Stimulated activated CD4-positive, alpha-beta T cell treated with anti-CD3 and anti-CD28 coated beads, Interleukin-1b, Interleukin-23, amount 100 ng/mL, for 1 hour (primary cell): ENCODE measurements at places on chromosomes 2 and 18.

- DNase-seq: no peak
Observed at GRCh38 chr2:28350196-28350595, 42.5 kb upstream of the FOSL2 start.

DNA sequence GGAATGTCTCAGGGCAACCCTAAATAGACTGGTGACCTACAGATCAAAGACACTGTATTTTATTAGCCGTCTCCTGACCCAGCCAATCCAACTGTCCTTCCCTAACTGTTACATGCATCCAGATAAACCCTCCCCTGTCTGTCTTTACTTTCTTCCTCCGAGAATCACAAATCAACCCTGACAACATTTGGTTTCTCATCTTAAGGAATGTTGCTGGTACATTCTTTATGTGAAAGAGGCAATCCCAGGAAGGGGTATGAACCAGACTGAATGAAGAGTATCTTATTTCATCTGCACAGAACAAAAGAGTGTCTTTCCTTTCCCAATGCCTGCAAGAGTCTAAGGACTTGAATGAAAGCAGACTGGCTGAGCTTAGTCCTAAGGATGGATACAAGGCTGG, 113.9 kb upstream of the LTBP1 start:
- DNase-seq: no peak

DNA sequence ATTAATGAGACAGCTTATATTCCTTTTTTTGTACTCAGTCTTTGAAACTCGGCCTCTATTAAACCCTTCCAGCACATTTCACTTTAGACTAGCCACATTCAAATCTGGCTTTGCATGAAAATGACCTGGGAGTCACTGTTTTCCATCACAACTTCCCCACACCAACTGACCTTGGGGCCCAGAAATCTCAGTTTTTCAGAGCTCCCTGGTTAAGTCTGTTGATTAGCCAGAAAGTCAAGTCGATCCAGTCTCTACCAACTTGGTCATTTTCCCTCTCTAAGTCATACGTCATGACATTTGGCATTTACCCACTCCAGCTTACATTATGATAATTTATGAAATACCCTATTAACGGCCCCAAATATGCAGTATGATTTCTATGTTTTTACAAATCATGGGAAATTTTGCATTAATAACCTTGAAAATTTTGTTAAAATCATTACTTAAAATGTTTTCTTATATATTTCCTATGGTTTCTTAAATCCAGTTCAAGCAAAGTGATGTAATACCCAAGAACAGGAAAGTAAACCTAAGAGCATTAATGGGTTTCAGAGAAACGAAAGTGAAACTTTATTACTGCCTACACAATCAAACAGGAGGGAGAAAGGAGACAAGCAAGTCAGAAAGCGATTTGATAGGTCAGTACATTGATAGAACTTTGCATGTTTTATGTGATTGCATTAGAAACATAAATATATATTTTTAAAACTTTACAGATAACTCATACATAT, 77.1 kb downstream of the SPATS2L start:
- no peak for DNase-seq

DNA sequence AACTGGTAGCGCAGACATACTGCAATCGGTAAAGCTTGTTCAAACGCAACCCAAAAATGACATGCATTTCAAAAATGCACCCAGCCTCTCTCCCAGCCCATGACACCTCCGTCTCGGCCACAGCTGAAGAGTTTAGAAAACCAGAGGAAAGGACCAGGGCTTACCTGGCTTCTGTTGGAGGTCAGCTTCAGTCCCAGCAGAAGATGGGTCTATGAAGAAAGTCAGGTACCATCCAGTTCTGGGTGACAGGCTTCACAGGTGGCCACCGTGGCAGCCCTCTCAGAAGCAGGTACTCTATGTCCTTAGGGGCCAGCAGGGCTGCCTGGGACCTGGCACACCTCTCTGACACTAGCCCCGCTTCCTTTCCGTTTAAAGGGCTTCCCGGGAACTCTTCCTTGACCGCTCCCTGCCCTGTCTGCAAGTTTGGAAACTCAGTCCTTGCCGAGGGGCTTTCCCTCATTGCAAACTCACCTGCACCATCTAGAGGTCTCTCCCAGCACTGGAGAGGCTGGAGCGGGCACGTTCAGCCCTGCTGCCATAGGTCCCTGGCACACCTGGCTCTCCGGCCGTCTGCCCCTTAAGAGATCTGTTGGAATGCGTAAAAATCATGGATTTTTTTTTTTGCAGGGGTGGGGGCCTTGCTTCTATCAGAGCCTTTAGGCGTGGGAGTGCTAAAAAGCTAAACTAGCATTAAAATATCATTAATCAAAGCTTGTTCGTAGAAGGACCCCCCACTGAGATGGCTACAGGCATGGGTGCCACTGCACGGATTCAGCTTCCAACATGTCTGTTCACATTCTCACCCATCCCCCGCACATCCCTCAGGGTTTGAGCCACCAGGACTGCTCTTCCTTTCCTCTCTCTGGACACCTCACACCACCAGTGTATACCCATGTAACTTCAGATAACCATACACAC, at the start of gene EDAR:
Gene EDAR, minus strand, starts transcription at position 425 of the 918 bp plus-strand sequence. CDS start 58,206 bp downstream, outside the sequence.
- DNase-seq: no peak

DNA sequence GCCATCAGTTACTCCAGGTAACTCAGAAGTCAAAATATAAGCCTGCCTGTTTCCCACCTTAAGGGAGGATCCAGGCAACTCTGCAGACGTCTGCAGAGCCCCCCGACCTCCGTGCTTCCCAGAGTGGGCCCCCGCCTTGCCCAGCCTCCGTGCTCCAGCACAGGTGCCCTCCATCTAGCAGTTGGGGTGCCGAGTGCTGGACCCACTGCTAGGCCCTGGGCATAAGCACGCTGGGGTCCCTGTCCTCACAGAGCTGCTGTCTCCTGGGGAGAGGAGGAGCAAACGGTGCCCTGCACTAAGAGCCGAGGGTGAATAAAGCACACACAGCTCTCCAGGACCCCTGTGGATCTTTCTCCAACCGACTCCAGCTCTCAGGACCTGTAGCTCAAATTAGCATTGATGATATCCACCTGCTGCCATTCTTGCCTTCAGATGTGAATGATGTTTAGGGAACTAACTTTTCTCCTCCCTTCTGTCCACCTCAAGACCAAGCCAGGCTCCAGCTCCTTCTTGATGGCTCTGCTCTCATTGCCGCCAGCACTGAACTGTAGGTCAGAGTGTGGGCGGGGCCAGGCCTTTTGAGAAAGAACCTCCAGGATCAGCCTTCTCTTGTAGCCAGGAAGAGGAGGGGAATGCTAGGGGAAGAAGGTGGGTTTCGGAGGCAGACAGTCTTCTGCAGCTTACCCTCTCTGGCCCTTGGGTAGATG, 121.2 kb downstream of the SMAD7 start:
- no peak for DNase-seq

- no peak for DNase-seq
Observed at GRCh38 chr2:75604484-75604883, 42.1 kb upstream of the MRPL19 start.

GRCh38 chr18:54557958-54558357, 33.1 kb upstream of the DYNAP start:
- no peak for DNase-seq
